ENCODE measurements at places on chromosomes 2 and 18. TPM values are rescaled to one million over a fixed set of nuclear protein-coding genes. Genes with fewer than 3 reads are reported as not detected.

DNA sequence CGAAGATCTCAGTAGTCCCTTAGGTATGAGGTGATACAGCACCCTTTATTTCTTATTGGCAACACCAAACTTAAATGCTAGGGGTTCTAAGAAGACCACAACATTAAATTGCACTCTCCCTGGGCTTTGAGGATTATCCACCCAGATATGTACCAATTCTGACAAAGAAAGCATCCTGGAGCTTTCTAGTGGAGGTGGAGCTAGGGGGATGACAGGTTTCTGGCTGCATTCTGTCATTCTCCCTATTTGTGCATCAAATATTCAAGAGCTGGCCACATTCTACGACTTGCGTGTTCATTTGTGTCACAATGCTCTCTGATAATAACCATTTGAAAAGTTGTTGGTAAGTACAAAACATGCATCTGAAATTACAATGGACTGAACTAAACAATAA is 111.1 kb downstream of the CDH2 start:
- H3K4me3 ChIP-seq, result no peak overlapping the region
- peaks cover 9% of the 10 kb centered on the region for H3K4me1 ChIP-seq
- peak overlapping the region; percentile 54 for H3K27ac ChIP-seq

C1QL2 gene
- 4.9 TPM for total RNA-seq

SGPP2 gene
- total RNA-seq, result 1.8 TPM

DNA sequence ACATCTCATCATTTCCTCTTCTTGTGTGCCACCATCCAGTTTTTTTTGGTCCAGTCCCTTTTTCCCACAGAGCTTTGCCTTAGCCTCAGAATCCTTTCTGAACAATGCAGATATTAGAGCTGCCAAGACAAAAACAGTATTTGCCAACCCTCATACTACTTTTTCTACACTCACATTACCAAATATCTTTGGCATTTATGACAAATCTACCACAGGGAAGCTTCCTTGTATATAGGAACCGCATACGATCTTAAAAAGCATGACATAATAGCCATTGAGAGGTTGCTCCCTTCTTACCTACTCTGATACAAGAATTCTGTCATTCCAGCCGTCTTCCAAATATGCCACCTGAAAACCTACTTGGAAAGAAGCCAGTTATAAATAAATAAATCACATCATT is 9.4 kb downstream of the ZNF24 start:
- no peak for DNase-seq
- H3K4me1 ChIP-seq, result peaks cover 6% of the 10 kb centered on the region
- peaks cover 10% of the 10 kb centered on the region for H3K36me3 ChIP-seq
- no peaks in the 10 kb centered on the region for H3K27me3 ChIP-seq

PASK gene
- 8.8 TPM for total RNA-seq

DNA sequence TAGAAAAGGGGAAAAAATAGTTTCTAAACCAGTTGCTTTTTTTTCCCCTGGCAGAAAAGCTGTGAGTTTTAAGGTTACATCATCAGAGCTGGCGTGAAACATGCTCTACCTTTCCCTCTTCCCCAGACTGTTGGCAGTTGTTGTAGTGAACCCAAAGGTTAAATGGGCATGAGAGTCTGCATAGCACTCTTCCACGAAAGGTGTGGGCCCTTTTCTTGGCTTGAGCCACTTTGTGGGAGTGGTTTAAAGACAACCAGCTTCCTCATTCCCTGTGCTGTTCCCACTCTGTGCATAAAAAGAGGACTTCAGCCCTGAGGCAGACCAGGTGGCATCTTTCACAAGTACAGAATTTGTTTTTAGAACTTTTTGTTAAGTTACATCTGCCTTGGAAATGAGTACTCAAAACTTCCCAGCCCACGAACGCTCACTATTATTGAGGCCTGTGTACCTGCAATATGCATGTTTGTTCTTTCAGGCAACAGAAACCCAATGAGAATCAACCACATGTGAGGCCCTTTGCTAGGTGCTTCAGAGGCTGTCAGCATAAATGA is 243.8 kb downstream of the BABAM2 start:
- no peaks in the 10 kb centered on the region for H3K27me3 ChIP-seq
- H3K27ac ChIP-seq, result no peak overlapping the region
- peaks cover 11% of the 10 kb centered on the region for H3K4me1 ChIP-seq
- H3K36me3 ChIP-seq, result no peaks in the 10 kb centered on the region
- H3K4me3 ChIP-seq, result no peak overlapping the region

GRCh38 chr2:149724091-149724490 is 136.5 kb upstream of the MMADHC start:
- no peak for DNase-seq
- H3K36me3 ChIP-seq, result no peaks in the 10 kb centered on the region
- H3K27ac ChIP-seq, result no peak overlapping the region
- no peak overlapping the region for H3K4me3 ChIP-seq
- H3K4me1 ChIP-seq, result no peaks in the 10 kb centered on the region

MEP1B gene
- total RNA-seq, result 0.36 TPM

GRCh38 chr2:80496346-80496745 is 191.8 kb upstream of the LRRTM1 start:
- no peaks in the 10 kb centered on the region for H3K36me3 ChIP-seq
- no peak overlapping the region for H3K4me3 ChIP-seq
- no peak for DNase-seq
- H3K27me3 ChIP-seq, result no peaks in the 10 kb centered on the region

STK11IP gene
- total RNA-seq, result 18.0 TPM

All from hepatocyte (in vitro differentiated cells).